ENCODE measurements at places on chromosomes 11 and 22.
A peak's percentile ranks its signal among the peaks of the same experiment; 100 is the strongest.

DNA sequence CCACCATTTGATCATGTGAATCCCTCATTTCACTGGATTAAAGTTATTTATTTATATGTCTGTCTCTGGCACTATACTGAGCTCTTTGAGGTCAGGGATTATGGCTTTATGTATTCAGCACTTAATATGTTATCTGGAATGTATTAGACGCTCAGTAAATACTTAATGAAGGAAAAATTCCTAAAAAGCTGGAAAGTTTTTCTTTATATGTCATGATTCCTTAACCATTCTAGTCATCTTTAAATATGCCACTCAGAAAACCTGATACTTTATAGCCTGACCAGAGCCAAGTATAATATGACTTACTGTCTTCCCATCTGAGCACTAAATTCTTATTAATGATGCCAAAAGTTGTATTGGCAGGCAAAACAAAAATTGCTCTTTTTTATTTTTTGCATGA, 27.1 kb downstream of the RNF169 start:
- DNase-seq: no peak

- DNase-seq: no peak
Observed at GRCh38 chr11:2590131-2590964, 109.4 kb downstream of the KCNQ1OT1 start.

DNA sequence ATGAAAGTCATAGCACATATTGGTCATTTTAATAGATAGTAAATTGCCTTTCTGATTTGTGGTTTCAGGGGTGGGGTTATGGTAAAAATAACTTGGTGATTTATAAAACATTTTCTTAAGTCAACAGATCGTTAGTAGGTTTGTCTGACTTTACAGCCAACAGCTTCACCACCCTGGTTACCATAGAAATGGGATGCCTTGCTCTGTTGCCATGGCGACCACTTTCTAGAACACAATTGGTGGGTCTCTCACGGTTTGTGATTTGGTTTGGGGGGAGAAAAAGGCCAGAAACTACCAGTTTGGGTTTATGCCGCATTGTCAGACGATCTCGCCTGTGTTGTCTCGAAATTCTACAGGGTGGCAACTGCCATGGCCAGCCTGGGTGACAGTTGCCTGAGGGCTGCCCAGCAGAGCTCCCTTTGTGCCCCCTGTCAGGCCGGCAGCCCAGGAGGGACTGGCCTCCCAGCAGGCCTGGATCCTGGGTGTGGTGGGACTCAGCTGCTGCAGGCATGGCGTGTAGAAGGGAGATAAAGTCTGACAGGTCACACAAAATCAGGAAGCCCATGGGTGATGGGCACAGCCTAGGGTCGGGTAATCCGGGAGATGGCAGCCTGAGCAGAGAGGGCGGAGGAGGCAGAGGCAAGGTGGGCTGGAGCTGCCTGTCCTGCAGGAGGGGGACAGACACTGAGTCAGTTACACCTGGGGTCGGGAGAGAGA, 30.9 kb downstream of the KCNC1 start:
- DNase-seq: peak; percentile 63

- DNase-seq: no peak
Observed at GRCh38 chr11:105032495-105032894, 2.4 kb downstream of the CASP1 start.

- DNase-seq: no peak
Observed at GRCh38 chr11:46845440-46845739, 690 bp downstream of the CKAP5 start.

- DNase-seq: no peak
Observed at GRCh38 chr11:72813740-72814285, 398 bp upstream of the ATG16L2 start.

GRCh38 chr11:32188785-32189184, 97.9 kb downstream of the RCN1 start:
- no peak for DNase-seq

DNA sequence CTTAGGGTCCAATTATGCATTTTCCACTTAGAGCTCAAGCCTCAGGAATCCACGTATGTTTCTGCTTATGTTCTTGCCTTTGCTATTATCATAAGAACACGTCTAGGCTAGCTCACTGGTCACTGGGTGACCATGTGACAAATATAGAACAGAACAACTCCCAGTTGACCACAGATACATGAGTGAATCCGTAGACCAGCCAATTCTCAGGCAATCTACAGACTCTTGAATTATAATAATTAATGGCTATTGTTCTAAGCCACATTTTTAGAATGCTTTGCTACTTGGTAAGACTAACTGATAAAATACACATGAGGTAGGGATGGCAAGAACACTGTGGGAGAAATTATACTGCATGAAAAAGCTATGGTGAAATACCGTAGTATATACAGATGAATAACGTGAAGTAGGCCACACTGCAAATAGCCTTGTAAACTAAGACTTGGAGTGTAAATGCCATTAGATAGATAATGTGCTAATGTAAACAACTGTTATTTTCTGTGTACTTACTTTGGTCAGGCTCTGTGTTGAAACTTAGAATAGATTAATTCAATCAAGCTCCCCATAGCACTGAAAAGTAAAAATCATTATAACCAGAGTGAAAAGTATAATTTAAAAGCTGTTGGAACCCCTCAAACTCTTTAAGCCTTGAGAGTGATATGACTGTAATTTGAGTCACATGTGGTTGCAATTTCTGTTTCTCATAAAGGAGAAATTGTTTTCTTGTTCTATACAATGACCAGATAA, 366.2 kb upstream of the CCDC179 start:
- DNase-seq: no peak

DNA sequence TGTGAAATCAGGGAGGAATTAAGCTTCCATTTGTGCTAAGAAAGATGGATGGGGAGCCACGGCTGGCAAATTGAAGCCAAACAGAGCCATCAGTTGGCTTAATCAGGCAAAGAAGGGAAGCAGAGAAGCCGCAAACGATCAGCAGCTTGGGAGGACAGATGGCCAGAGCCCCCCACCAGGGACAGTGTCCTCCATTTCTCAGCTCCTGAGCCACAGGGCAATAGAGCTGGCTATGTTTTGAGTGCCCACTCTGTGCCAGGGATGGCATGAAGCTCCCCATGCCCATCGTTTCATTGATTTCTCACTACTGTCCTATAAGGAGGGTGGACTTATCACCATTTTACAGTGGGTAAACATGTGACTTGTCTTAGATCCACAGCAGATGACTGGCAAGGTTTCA, 126.3 kb upstream of the ASPHD2 start:
- DNase-seq: no peak

DNA sequence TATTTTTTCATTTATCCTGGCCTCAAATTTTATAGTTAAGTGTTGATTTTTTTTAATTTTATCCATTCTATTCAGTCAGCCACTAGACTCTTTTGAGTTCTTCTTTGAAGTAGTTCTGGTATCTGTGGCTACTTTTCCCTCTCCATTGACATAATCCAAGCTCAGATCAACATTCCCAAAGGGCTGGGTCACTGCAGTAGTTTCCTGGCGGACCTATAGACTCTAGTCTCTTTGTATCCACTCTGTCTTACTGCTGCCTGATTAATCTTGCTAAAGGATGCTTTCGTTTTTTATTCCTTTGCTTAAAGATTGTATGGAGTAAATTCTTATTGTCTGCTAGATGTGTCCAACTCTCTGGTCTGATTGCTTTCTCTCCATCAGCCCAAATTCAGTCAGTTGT, 87.6 kb downstream of the UVRAG start:
- DNase-seq: peak; percentile 11

DNA sequence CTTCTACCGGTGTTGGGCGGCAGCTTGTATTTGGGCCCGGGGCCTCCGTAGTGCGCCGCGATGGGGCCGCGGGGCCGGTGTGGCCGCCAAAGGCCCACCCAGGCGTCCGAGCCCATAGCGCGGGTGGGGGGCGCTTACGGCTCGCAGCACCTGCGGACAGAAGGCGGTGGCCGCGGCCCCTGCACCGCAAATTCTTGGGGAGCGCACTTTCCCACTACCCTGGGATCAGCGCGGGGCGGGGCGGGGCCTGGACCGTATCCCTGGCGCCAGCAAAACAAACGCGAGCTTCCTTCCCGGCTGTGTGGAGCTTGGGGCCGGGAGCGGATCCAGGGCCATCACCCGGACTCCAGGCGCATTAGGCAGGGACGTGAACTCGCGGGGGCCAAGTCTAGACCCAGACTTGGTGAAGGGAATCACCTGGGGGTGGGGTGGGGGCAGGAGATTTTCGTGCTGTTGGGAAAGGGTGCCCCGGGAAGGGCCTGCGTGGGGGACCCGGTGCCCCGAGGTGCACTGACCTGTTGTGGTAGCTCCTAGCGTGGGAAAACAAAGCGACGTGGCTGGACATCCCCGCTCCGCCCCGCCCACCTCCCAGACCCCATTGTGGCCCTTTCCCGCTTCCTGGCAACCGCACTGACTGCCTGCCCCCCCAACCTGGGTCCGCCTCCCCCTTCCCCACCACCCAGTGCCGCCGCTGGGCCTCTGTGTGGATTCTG, 2.3 kb upstream of the TYMP start:
- DNase-seq: peak; percentile 56

DNA sequence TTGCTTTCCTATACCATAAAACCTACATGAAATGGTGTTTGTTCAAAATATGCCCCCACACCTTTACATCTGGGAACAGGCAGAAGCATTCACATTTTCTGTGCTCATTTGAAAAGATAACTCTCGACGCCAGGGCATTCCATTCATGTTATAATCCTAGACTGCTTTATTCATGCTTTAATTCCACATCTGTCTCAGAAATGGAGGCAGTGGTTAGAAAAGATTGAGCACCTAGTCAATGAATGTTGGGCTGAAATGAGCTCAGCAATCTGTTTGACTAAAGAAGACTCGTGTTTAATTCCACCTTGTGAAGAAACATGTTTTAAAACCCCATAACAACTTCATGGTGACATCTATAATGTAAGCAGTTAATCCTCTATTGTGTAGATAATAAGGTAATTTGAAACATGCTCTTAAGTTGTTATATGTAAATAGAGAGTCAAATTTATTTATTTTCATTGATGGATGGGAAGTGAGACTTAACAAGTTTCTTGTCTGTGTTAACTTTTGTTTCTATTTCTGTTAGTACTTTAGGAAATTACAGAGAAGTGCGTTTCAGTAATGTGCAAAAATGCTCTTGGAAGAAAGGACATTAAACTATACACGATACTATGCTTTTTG, 217.5 kb downstream of the DDX10 start:
- DNase-seq: no peak

DNA sequence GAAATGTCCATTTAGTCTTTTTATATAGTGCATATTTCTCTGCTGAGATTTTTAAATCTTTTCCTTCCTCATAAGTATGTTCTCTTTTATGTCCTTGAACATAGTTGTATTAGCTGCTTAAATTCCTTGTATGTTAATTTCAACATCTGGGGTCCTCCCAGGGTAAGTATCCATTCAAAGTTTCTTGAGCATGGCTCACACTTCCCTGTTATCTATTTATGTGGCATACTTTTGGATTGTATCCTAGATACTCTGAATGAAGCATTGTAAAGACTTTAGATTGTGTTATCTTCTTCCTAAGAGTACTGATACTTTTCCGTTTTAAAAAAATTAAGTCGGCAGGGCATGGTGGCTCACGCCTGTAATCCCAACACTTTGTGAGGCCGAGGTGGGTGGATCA, 28.4 kb upstream of the PITPNB start:
- DNase-seq: peak; percentile 78

- DNase-seq: no peak
Observed at GRCh38 chr22:32040324-32040904, 2.6 kb upstream of the SLC5A1 start.

- no peak for DNase-seq
Observed at GRCh38 chr11:12174477-12175143, 64.2 kb downstream of the MICAL2 start.

- DNase-seq: peak; percentile 94
Observed at GRCh38 chr11:65425105-65425970, 2.7 kb downstream of the NEAT1 start.

DNA sequence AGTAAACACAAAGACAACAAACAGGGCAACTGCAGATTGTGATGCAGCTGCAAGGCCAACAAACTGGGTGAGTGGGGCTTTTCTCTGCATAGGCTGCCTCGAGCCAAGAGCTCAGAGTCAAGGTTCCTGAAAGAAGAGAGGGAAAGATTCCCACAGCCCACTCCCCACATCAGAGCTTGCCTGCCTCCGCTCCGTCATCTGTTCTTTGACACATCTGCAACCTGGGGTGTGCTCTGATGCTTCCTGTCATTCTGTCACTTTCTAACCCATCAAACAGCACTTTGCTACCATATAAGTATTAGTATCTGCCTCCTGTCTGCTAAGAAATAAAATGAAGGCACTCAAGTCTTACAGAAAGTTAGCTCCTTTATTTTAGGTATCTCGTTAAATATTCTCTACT, 46.9 kb downstream of the C22orf31 start:
- DNase-seq: no peak

GRCh38 chr11:87812571-87813365, 362.5 kb downstream of the RAB38 start:
- DNase-seq: no peak

- peak; percentile 19 for DNase-seq
Observed at GRCh38 chr22:41672780-41673509, 15.7 kb downstream of the SNU13 start.

Data from mesendoderm (in vitro differentiated cells).